ENCODE measurements at places on chromosomes 2 and 18. TPM values are rescaled to one million over a fixed set of nuclear protein-coding genes. Genes with fewer than 3 reads are reported as not detected.

The HOXD8 gene
- total RNA-seq, result 4.1 TPM

The LDAH gene
- total RNA-seq, result 30.7 TPM

The PROM2 gene
- total RNA-seq, result 0.03 TPM

The LAPTM4A gene
- total RNA-seq, result 98.8 TPM

The PDK1 gene
- 4.1 TPM for total RNA-seq

The KLHL41 gene
- total RNA-seq, result not detected

The OTX1 gene
- 0.68 TPM for total RNA-seq

The C2orf92 gene
- 4.8 TPM for total RNA-seq

The NBAS gene
- 45.1 TPM for total RNA-seq

The KHK gene
- total RNA-seq, result 7.3 TPM

The ZAP70 gene
- not detected for total RNA-seq

The ALPG gene
- total RNA-seq, result 218 TPM

The CHRND gene
- not detected for total RNA-seq

The ANKRD30BL gene
- not detected for total RNA-seq

The NOSTRIN gene
- not detected for total RNA-seq

The AQP4 gene
- total RNA-seq, result not detected

The LAMA3 gene
- 0.43 TPM for total RNA-seq

The TUBA3E gene
- not detected for total RNA-seq

The METTL21A gene
- 72.0 TPM for total RNA-seq

The CIDEA gene
- not detected for total RNA-seq

The GCFC2 gene
- 38.6 TPM for total RNA-seq

The EFEMP1 gene
- not detected for total RNA-seq

The ANKRD62 gene
- not detected for total RNA-seq

The MRO gene
- not detected for total RNA-seq

The TRAPPC8 gene
- total RNA-seq, result 65.8 TPM

The RAX gene
- not detected for total RNA-seq

The FAM228A gene
- 0.18 TPM for total RNA-seq

The TMEM237 gene
- 153 TPM for total RNA-seq

The MGAT4A gene
- 3.0 TPM for total RNA-seq

The C2orf81 gene
- 2.8 TPM for total RNA-seq

The PER2 gene
- 4.3 TPM for total RNA-seq

The LHCGR gene
- not detected for total RNA-seq

The FOSL2 gene
- total RNA-seq, result 12.1 TPM

The RFX8 gene
- not detected for total RNA-seq

The ARHGAP15 gene
- total RNA-seq, result not detected

The SNED1 gene
- total RNA-seq, result 0.07 TPM

The HOXD9 gene
- 10.6 TPM for total RNA-seq

The ZCCHC2 gene
- total RNA-seq, result 27.0 TPM

The EGR4 gene
- not detected for total RNA-seq

The COL4A3 gene
- 3.0 TPM for total RNA-seq

The AGXT gene
- not detected for total RNA-seq

The ZSWIM2 gene
- total RNA-seq, result not detected

The CAPN14 gene
- total RNA-seq, result not detected

The CCDC93 gene
- 8.5 TPM for total RNA-seq

The MYO3B gene
- total RNA-seq, result 7.8 TPM

The VWA3B gene
- not detected for total RNA-seq

The CRYBA2 gene
- total RNA-seq, result not detected

The PDE11A gene
- total RNA-seq, result 2.6 TPM

The CFC1 gene
- not detected for total RNA-seq

The CYP27A1 gene
- not detected for total RNA-seq

The C2orf15 gene
- not detected for total RNA-seq

The MYO7B gene
- total RNA-seq, result 0.12 TPM

The C2orf66 gene
- not detected for total RNA-seq
